Upper lobe of right lung (tissue), 1 donor: ENCODE measurements at places on chromosomes 3 and 15.

- DNase-seq, result no peak
Observed at GRCh38 chr3:131353986-131354385, 27.6 kb upstream of the NUDT16 start.

DNA sequence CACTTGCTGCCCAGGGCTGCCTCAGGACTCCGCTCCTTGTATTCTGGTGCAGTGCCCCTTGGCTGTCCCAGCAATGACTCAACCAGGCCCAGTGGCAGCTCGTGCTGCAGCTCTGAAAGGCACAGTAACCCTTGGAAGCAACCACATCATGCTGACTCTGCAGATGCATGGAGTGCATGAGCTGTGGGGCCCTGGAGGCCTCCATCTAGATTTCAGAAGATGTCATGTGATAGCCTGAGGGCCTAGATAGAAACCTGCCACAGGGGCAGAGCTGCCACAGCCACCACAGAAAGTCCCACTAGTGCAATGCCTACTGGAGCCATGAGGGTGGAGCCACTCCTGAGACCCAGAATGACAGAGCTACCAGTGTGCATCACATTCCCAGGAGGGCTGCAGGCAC, 117.1 kb upstream of the SMAD3 start:
- no peak for DNase-seq

DNA sequence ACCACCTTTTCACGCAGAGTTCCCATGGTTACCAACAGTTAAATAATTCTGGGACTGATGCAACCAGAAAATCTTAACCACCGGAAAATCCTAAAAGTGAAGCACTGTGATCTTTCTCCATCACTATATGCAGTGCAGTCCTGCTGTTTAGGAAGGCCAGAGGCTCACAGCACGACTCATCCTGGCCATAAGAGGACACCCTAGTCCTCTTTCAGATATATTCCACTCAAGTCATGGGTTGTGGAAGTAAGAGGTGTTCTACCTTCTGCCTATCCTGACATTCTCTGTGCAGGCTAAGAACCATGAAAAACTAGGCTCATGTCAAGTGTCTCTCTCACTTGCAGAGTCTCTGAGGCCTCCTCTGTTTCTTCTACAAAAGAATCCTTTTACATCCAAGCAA, 67.2 kb downstream of the DHX30 start:
- no peak for DNase-seq

- DNase-seq, result no peak
Observed at GRCh38 chr3:11363715-11364114, 91.5 kb downstream of the ATG7 start.

- DNase-seq, result no peak
Observed at GRCh38 chr3:111648991-111649579, 53.9 kb upstream of the ZBED2 start.

GRCh38 chr15:97899981-97900380, 60.5 kb upstream of the ARRDC4 start:
- no peak for DNase-seq

DNA sequence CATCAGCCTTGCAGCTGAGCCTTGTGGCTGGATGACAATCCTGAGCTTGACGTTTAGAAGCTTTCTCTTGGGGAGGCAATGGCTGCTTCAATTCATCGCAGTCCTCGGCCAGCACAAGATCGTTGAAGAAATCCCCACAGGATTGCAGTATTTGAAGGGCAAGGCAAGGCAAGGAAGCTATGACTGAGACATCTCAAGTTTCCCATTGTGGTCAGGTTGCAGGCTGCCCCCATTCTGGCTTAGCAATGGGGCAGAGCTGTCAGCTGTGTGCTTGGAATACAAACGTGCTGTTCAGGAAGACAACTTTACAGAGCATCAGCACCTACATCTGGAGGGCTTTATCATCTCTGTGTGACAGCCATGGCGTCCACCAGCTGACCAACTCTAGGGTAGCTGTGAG, 275.9 kb upstream of the TBL1XR1 start:
- no peak for DNase-seq

DNA sequence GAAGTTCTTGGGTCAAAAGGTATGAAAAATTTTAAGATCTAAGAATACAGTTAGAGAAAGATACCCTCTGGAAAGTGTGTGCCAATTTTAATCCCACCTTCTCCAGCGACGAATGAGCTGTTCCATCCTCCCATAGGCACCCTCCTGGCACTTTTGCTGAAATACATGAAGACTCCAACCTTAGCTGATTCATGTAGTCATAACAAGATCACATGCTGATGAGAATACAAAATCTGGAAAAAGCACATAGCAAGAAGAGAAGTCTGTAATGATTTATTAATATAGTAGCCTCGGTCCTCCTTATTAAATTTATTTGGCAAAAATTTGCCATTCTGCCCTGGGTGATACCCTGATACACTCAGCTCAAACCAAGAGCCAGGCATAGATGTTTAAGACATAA, 88.9 kb downstream of the CCR1 start:
- no peak for DNase-seq

DNA sequence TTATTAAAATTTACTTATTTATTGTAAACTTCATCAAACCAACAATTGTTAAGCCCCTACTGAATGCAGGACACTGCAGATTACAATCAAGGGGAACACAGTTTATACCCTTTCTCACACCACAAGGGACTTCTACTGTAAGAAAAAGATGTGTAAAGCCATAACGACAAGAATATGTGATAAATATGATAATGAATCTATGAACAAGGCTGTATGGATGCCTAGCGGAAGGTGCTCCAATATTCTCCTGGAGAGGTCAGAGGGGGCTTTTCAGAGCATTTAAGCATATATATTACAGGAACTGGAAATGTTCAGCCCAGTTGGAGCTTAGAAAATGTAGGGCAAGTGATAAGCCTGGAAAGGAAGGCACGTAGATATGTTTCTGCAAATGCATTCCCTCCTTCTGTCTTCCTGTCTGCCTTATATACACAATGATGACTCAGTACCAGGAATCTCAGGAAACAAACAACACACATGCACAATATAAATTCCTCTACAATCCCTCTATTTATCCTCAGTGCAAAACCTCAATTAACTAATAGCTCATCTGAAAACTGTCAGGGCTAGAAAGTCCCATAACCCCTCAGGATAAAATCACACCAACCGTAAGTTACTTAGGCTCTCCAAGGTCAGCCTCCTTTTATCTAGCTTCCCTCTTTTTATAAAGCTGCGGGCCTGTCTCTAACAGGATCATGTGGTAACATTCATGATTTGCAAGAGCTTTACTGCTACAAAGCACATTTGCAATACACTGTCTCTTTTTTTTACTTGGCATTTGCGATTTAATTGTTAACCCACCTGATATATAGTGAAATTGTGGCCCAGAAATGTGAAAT, 393.1 kb downstream of the LPP start:
- DNase-seq, result no peak

DNA sequence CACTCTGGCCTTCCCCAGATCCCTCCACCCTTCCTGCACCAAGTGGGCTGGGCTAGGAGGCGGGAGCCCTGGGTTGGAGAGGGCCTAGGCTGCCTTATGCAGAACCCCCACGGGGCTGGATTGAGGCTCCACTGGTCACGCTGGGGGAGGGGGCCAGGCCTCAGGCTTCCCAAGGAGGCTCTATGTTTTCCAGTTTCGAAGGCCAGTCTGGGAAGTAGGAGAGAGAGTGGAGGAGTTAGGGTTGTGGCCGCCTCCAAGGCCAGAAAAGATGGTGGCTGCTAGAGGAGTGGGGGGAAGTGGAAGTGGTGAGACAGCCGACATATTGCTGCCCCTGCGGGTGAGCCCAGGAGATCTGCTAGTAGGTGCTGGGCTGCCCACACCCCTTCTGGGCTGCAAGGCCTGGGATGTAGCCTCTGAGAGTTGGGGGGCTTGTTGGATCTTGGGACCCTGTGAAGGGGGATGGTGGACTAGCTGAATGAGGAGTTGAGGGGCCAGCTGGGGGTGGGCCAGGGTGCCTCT, 1.2 kb downstream of the GNAI2 start:
- no peak for DNase-seq

DNA sequence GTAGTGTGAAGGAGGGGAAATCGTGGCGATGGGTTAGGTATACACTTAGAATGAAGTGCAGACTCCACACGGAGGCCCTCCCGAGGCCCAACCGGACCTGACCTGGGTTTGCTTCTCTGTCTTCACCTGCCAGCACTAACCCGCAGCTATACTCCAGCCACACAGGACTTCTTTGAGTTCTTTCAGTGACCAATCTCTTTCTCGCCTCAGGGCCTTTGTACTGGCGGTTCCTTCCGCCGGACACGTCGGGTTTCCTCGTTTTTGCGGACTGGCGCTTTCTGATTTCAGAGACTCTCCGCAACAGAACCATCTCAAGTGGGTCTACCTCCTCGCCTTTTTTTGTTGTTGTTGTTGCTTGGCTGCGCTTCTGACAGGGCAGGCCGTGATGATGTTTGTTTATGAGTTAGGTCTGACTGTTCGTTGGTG, at the start of gene NEIL1:
Gene NEIL1, plus strand, starts transcription at position 244 of the 426 bp plus-strand sequence. CDS start 1,867 bp downstream, outside the sequence.
- DNase-seq, result peak; percentile 74

DNA sequence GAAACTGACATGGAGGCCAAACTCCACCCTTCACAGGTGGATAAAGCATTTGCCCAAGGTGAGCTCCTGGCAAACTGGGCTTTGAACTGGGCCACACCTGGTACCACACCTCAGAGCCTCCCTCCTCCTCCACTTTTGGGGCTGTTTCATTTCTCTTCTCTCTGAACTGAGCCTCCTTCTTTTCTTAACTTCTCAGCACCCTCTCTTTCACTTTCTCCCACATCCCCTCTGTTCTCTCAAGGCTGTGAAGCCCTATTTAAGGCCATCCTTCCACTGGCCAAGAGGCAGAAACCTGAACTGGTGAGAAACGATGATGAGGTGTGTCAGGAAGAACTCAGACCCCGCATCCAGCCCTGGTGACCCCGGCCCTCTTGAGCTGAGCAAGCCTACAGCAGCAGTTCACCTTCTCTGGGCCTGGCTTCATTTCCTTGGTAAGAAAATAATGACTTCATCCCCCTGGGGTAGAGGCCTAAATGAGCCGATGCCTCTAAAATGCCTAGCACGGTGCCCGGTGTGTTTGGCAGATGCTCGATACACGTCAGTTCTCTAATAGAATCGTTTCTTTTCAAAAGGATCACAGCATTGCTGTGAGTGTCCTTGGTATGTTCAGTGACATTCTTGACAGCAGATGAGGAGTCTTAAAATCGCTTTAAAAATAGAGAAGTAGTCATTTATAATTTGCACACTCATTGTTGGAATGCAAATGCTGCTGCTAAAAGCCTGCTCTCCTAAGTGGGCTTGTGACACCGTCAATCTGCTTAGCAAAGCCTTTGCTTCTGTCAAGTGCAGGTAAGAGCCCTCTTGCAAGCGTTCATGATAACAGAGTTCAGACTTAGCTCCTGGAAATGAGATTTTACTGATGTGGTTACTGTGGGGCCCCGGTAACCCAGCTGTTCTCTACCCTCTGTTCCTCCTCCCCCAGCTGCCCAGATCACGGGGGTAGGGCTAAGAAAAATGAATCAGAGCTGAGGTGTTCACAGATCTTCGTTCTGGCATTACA, 97.7 kb upstream of the ATP2B2 start:
- DNase-seq, result no peak

GRCh38 chr3:194640829-194641228, 7.6 kb upstream of the TMEM44 start:
- no peak for DNase-seq

DNA sequence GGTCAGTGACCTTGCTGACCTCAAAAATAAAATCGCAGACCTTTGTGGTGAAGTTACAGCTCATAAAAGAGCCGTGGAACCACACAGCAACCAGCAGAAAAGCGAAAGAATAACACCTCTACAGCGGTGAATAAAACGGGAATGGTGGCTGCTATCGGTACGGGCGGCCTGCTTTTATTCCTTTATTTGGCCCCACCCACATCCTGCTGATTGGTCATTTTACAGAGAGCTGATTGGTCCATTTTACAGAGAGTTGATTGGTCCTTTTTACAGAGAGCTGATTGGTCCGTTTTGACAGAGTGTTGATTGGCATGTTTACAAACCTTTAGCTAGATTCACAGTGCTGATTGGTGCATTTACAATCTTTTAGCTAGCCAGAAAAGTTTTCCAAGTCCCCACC, 80.7 kb upstream of the ATP10A start:
- no peak for DNase-seq

GRCh38 chr3:36606871-36607765, 157.2 kb downstream of the DCLK3 start:
- no peak for DNase-seq

- no peak for DNase-seq
Observed at GRCh38 chr15:80948651-80949292, 40.8 kb downstream of the MESD start.

DNA sequence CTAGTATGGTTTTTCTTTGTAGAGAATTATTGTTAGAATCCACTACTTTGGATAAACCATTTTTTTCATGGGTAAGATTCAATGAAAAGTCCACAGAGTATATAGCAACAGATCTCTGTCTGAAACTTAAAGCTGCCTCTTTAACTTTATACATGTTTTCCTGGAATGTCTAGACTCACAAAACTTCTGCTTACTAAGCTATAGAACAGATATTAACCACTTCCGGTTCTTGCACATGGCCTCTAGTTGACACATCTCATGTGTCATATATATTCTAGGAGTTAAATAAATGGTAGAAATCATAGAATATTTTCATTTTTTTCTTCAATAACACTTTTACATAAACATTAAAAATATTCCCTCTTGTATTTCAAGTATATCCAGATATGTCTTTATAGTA, 1693.9 kb downstream of the SI start:
- no peak for DNase-seq

- DNase-seq, result no peak
Observed at GRCh38 chr3:148084931-148085330, 612.8 kb upstream of the AGTR1 start.

- no peak for DNase-seq
Observed at GRCh38 chr3:186067360-186068242, 41.3 kb downstream of the ETV5 start.

- no peak for DNase-seq
Observed at GRCh38 chr15:42071717-42072116, 22.6 kb downstream of the PLA2G4D start.

GRCh38 chr3:145882436-145882835, 278.5 kb downstream of the PLOD2 start:
- no peak for DNase-seq

- DNase-seq, result peak; percentile 62
Observed at GRCh38 chr3:52289747-52290595, 2.3 kb downstream of the GLYCTK start.

DNA sequence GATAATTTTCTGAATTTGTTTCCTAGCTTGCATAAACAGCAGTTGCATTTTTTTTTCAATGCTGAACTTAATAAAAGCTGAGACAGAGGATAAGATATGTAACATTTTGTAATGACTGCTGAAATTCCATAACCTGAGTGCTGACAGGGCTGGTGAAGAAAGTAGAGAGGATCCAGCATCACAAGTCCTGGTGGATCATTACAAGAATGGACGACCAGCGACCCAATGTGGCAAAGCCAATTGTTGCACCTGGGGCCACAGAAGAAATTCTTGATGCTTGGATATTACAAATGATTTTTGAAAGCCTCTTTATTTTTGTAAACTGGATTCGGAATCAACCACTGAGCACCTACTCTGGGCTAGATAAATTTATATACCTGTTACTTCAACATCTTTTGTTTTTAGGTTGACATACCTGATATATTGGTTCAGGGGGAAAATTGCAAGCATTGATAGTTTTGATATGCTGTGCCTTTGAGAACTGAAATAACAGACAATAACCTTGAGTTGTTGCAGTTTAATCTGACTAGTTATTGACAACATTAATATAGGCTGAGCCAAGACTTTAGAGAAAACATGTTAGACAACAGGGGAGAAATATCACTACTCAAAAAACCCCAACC, 3.9 kb upstream of the ACTL6A start:
- no peak for DNase-seq

- no peak for DNase-seq
Observed at GRCh38 chr3:185046164-185046515, 106.7 kb downstream of the C3orf70 start.
